ENCODE measurements at places on chromosomes 16 and 17.
A peak's percentile ranks its signal among the peaks of the same experiment; 100 is the strongest.

DNA sequence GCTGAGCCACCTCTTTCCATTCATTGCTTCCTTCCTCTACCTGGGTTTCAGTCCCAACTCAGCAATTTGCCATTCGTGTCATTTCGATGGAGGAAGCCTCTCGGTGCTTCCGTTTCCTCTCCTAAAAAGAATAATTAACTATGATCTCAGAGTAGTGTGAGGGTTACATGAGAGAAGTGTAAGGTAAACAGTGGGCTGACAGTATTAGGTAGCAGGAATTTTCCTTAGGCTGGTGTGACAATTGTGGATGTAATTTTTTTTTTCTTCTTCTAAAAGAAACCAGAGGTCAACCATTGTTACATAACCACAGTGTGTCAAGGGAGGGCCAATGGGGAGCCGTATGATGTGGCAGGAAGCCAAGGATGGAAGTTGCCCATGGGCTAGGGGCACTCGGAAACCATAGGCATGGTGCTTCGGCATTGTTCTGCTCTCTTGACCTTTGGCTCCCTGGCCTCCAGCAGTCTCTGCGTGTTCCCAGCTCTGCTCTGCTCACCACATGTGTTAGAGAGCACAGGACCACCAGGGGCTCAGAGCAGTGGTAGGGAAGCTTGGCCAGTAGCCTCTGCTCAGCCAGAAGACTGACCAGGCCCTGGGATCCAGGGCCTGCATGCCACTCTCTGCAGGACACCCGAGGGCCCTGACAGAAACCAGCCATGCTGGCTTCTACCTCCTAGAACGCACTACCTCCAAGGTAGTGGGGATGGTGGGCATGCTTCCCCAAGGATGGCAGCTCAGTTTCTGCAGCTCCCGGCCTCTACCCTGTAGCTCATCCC is 2.0 kb upstream of the TOP2A start:
- no peak for DNase-seq

- DNase-seq, result no peak
Observed at GRCh38 chr17:37221865-37222264, 153.9 kb upstream of the C17orf78 start.

GRCh38 chr17:28466001-28466400 is 7.4 kb upstream of the SLC13A2 start:
- DNase-seq, result no peak

GRCh38 chr16:75599452-75600277 is 23.4 kb downstream of the ADAT1 start:
- no peak for DNase-seq

- DNase-seq, result no peak
Observed at GRCh38 chr16:20905576-20905975, 5.0 kb downstream of the LYRM1 start.

GRCh38 chr17:38550661-38551060 is 55.1 kb downstream of the SRCIN1 start:
- DNase-seq, result no peak

- DNase-seq, result no peak
Observed at GRCh38 chr17:49200423-49201083, 9.8 kb downstream of the GNGT2 start.

- DNase-seq, result no peak
Observed at GRCh38 chr17:38940404-38940803, 15.0 kb downstream of the LASP1NB start.

DNA sequence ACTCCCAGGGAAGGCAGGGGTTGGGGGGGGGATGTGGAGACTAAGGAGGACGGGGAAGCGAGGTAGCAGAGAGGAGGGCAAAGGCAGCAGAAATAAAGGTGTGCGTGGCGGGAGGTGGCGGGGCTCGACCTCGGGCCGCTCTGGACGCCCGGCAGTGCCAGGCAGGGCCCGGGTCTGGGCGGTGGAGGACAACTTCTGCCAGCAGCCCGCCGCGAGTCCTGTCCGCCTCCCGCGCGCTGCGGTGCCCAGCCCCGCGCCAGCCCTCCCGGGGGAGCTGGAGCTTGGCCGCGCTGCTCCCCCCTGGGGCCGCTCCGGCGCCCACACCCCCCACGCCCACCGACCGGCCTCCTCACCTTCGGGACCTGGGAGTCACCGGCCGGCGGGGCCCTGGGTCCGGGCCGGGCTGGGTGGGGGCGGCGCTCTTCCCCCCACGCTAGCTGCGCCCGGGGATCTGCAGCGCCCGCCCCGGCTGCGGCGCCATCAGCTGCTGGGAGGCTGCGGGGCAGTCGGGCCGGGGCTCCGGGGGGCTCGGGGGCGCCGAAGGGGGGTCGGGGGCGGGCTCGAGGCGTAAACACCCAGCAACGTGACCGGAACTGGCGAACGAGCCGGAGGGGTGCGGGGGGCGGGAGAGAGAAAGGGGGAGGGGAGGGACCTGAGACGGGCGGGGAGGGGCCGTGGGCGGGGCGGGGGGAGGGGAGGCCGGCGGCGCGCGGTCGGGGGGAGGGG is at the start of gene CCDC92B:
CCDC92B (minus strand) TSS at position 595 of the 726 bp plus-strand sequence. CDS start 14,507 bp downstream, outside the sequence.
- peak; percentile 33 for DNase-seq

- DNase-seq, result no peak
Observed at GRCh38 chr16:17211797-17212196, 259.0 kb downstream of the XYLT1 start.

DNA sequence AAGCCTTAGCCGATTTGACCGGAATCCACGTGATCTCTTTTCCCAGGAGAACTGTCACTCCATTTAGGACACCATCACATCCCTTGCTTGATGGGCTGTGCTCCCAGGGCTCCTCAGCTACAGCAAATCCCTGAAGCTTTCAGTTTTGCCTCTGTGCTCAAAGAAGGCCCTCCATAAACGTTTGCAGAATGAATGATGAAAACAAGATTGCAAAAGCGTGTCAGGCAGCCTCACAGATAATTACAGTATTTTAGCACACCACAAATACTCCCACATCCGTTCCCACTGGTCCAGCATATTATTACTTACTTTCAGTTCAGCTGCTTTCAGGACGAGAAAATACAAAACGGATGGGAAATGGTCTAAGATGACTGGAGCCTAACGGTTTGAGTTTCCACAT is 84.6 kb downstream of the USP31 start:
- DNase-seq, result no peak

DNA sequence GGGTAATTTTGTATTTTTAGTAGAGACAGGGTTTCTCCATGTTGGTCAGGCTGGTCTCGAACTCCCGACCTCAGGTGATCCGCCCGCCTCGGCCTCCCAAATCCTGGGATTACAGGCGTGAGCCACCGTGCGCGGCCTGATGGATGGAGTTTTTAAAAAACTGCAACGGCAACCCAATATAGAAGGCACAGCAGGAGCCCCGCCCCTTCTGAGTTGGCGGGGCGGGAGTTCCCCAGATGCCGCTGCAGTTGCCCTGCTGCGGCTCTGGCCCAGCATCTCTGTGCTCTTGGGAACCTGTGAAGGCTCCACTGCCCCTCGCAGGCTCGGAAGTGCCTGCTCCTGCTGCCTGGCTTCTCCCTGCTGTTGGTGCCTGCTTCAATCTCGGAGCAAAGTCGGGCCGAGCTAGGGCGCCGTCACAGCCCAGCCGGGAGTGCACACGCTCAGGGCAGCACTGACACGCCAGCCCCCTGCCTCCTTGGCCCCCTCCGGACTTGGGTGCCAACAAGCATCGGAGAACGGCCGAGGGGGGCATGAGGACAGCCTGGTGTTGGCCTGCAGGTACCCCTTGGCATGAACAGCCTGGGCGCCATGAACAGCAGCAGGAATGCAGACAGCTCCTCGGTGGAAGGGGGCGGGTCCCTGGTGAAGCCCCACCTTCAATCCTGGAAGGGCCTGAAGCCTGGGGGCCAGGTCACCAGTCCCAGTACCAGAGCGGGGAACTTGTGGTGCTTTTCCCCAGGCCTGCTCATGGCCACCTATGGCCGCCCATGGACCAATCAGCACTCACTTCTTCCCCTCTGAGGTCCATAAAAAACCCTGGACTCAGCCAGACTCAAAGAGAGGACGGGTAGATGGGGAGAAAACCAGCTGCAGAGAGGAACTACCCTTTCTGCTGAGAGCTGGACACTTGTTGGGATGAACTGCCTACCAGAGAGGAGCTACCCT is 2.3 kb upstream of the NT5M start:
- no peak for DNase-seq

GRCh38 chr16:83742124-83742899 is 65.5 kb upstream of the HSBP1 start:
- DNase-seq, result no peak

DNA sequence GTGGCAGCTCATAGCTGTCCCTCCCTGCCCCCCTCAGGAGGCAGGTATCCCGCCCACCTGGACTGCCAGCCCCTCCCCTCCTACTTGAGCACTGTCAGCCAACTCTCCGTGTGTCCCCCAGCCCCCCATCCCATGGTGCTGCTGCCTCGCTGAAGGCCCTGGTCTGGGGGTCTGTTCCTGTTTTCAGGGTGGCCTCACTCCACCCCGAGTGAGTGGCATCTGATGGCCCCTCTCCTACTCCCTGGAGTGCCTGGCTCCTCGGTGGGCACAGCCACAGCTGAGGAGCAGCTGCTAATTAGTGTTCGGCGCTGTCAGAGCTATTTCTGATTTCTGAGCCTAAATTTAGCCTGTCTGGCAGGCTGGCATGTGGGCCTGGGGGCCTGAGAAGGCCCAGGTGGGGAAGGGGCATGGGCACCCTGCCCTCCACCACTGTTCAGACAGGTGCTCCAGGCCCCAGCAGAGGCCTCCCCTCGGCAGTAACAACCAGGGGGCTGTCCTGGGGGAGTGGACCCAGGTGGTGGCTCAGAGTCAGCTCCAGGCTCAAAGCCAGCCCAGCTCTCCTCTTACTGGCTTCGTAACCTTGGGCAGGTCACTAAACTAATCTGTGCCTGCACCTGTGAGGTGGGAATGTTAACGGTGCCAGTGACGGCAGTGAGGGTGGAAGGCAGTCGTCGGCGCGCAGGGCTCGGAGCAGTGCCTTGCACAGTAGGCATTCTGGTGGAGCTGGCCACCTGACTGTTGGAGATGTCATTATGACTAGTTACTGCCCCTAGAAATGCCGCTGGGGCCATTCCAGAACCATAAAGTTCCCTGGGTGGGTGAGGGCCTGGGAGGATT is 6.5 kb downstream of the FMNL1 start:
- DNase-seq, result no peak

DNA sequence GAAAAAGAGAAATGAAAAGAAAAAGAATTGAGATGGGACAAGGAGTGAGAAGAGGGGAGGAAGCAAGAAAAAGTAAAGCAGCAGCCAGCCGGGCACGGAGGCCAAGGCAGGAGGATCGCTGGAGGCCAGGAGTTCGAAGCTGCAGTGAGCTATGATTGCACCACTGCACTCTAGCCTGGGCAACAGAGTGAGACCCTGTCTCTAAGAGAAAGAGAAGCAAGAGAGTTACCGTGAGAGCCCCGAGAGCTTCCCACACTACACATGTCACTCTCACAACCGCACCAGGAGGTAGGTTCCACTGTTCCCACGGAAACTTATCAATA is 18.8 kb upstream of the LITAF start:
- no peak for DNase-seq

DNA sequence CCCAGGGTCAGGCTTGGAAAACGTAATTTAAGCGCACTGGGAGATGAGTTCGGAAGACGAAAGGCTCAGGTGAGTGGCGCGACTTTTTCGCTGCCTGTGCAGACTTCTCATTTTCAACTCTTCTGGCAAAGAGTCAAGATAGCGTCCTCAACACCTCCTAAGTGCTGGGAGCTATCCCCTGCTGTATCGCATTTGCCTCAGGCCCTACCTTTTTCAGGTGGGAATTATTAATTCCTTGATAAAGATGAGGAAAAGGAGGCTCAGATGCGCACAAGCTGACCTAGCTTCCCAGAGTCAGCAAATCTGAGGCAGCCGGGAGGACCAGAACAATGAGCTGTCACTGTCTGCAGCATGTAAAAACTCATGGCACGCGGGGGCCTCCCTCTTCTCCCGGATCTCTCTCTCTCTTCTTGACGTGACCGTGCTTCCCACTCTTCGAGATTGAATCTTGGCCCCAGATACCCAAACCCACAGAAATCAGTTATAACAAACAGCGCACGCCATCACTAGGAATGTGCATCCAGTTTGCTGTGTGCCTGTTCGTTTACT is 512 bp upstream of the ADAMTS18 start:
- peak; percentile 50 for DNase-seq

DNA sequence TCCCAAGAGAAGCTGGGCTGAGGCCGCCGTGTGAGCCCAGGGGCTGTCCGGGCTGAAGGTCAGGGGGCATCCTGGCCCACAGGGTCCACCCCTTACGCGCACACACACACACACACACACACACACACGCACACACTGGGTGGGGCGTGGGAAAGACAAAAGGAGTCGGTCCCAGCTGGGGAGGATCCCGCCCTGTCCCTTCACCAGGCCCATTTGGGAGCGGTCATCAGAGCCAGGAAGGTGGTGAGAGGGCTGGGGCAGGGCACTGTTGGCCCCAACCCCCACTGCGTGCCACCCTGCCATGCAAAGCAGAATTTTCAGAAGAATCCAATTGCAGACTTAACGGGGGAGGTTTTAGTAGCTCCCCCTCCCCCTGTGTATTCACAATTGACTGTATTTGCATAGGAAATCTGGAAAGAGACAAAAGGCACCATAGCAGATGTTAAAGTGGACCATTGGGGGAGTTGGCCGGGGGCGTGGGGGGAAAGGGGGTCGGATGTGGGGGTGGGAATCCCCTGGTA is 11.3 kb upstream of the CD300A start:
- DNase-seq, result no peak

- no peak for DNase-seq
Observed at GRCh38 chr16:68355447-68356248, 44.8 kb downstream of the PRMT7 start.

DNA sequence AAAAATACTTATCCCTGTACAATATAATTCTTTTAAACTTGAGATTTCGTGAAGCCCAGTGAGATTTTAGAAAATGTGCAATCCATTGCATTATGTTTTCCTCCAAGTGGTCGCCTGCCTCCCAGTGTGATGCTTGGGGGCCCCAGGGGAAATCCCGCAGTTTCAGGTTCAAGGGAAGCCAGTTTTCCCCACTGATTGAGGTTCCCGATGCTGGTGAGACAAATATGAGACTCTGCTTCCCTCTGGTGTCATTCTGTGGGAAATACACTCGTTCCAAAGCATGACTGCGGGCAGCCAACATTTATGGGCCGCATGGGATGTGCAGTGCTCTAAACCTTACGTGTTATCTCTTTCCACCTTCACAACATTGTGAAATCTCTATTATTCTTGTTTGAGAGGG is 200.8 kb downstream of the PRKCB start:
- DNase-seq, result peak; percentile 32

GRCh38 chr16:74100395-74101326 is 196.0 kb upstream of the PSMD7 start:
- DNase-seq, result no peak

GRCh38 chr16:77895962-77896361 is 107.6 kb downstream of the VAT1L start:
- DNase-seq, result no peak

DNA sequence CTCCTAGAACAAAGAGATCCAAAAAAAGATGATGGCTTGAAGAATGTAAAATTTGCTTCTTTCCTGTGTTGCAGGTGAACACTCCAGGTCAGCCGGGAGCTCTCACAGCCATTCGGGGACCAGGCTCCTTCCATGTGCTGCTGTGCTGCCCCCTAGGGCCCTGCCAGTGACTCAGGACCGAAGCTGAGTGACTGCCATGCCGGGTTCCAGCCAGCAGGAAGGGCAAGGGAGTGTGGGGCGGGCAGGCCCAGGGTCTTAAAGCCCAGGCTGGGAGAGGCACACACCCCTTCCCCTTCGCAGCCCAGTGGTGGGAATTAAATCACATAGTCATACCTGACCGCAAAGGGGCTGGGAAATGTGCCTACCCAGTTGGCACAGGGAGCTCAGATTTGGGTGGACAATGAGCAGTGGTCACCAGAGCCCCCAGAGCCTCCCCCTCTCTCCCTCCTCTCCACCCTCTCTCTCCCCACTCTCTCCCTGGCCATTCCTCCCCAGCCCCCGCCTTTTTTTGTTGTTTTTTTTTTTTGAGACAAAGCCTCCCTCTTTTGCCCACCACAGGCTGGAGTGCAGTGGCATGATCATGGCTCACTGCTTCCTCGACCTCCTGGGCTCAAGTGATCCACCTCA is 11.5 kb downstream of the EPOP start:
- peak; percentile 72 for DNase-seq

All from DMS79 treated with DMSO at 0.1 percent for 48 hours (cell line).